ENCODE measurements at places on chromosomes 16 and 17. TPM values are rescaled to one million over a fixed set of nuclear protein-coding genes. Genes with fewer than 3 reads are reported as not detected.

The TNP2 gene
- not detected for total RNA-seq

The TOX3 gene
- total RNA-seq, result not detected

The SIRT7 gene
- 69.3 TPM for total RNA-seq

The PTX4 gene
- not detected for total RNA-seq

The CBFA2T3 gene
- 48.0 TPM for total RNA-seq

The HEATR9 gene
- total RNA-seq, result not detected

The GNGT2 gene
- total RNA-seq, result 32.6 TPM

The TBC1D3E gene
- not detected for total RNA-seq

The EVPLL gene
- not detected for total RNA-seq

The GLTPD2 gene
- total RNA-seq, result not detected

The ALOXE3 gene
- not detected for total RNA-seq

The PARD6A gene
- 14.0 TPM for total RNA-seq

The LRRC37B gene
- 36.5 TPM for total RNA-seq

The CASKIN2 gene
- 0.24 TPM for total RNA-seq

- peak; percentile 55 for DNase-seq
Measured at GRCh38 chr17:66775271-66775670, 59.6 kb upstream of the CACNG5 start.

DNA sequence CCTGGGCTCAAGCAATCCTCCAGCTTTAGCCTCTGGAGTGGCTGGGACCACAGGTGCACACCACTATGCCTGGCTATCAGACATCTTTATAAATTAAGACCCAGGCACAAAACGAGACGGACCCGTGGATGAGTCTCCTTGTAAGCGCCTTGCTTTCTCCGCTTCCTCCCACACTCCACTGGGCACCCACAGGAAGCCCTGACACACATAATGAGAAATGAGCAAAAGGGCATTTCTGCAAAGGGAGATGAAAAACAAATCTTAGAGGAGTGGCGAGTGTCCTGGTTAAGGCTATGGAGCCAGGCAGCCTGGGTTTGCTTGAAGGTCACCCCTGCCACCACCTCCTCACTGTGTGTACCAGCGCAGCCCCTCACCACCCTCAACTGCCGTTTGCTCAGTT is 56.3 kb downstream of the XYLT1 start:
- DNase-seq, result peak; percentile 73

DNA sequence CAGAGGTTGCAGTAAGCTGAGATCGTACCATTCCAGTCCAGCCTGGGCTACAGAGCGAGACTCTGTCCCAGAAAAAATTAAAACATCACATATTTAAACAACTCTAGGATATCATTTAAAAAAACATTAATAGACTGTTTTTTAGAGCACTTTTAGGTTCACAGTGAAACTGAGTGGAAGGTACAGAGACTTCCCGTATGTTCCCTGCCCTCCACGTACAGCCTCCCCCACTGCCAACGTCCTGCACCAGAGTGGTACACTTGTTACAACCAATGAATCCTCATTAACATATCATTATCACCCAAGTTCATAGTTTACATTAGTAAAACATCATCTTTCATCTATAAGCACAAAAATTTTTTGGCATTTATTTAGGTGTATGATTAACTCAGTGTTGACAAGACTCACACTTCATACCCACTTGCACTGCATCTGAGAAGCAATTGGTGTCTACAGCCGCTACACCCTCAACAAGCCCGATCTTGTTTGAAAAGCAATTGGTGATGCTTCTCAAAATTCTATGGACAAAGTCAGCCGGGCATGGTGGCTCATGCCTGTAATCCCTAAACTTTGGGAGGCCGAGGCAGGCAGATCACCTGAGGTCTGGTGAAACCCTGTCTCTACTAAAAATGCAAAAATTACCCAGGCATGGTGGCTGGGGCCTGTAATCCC is 39.9 kb upstream of the STH start:
- no peak for DNase-seq

DNA sequence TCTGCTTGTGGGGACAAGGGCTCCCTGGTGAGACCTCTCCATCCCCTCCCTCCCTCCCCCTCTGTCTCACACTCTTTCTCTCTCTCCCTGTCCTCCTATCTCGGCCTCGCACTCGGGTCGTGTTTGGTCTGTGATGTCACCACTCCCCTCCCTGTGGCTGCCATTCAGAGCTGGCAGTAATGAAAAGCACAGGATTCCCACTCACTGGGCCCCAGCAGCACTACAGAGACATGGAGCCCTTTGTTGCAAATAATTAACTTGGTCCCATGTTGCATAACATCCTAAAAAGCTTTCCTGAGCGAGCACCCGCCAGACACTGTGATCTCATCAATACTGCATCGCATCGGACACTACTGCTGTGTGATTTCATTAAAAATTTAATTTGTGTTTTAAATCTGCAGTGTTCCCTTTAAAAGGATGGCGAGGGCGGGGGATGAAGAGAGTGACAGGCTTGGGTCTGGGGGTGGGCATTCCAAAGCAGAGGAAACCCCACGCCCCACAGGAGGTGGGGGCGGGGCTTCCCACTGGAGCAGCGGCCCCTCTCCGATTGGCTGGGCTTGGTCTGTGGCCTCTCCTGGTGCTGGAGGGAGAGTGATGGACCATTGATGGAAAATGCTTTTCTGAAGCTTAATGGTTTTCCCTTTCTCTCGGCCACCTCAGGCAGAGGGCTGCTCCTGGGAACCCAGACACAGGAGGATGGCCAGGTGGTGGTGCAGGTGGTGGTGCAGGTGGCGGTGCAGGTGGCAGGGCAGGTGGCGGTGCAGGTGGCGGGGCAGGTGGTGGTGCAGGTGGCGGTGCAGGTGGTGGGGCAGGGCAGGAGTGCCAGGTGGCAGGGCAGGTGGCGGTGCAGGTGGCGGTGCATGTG is 15.3 kb upstream of the NPTX1 start:
- no peak for DNase-seq

GRCh38 chr17:83084214-83084613 is 4.8 kb downstream of the METRNL start:
- DNase-seq, result no peak

GRCh38 chr17:61314368-61315078 is 85.1 kb upstream of the TBX2 start:
- DNase-seq, result no peak

- no peak for DNase-seq
Measured at GRCh38 chr16:12646490-12647274, 157.0 kb downstream of the CPPED1 start.

DNA sequence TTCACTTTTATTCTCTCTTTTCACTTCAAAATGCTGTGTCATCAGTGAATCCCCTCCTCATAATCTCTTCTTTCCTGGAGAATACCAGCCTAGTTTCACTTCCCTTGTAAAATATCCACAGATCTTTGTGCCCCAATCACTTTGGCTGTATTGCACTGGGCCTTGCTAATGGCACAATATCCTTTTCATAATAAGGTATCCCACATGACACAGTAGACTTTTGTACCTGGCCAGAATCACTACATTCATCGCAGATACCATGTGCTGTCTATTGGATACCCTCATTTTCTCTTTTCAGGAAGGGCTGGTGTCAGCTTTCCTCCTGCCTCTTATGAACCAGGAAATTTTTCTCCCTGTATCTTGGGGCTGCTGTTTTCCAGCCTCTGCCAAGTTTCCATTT is 25.7 kb upstream of the TOX3 start:
- DNase-seq, result no peak

- DNase-seq, result no peak
Measured at GRCh38 chr17:49219987-49220386, 9.5 kb downstream of the ABI3 start.

- no peak for DNase-seq
Measured at GRCh38 chr17:60817192-60817591, 139.5 kb downstream of the BCAS3 start.

DNA sequence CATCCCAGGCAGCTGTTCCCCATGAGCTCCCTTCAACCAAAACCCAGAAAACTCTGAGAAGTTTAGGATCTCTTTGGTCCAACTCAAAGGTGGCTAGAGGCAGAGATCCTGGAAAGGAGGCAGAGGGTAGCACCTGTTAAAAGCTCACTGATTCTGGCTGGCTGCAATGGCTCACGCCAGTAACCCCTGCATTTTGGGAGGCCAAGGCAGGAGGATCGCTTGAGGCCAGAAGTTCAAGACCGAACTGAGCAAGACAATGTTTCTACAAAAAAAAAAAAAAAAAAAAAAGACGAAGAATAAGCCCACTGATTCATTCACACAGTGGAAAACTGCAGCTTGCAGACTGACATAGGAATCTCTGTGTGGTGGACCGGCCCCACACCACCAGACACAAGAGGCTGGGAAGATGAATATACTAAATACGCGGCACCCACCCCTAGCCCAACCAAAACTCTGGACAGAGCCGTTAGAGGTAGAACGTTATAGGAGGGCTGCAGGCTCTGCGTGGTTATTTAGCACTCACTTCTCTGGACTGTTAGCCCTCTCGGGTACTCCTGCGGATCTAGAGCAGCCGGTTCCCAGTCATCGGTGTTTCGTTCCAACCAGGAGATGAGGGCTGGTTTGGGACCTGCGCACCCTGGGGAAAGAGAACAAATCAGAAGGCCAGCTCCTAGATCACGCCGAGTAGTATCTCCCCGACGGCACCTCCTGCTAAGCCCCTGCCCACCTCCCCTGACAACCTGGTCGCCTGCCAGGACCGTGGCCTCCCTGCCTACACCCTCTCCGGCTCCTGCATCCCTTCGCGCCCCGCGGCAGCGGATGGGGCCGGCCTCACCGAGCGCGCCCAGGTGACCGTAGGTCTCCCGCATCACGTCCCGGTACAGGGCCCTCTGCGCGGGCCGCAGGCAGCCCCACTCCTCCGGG is 925 bp downstream of the ZNF689 start:
- peak; percentile 56 for DNase-seq

DNA sequence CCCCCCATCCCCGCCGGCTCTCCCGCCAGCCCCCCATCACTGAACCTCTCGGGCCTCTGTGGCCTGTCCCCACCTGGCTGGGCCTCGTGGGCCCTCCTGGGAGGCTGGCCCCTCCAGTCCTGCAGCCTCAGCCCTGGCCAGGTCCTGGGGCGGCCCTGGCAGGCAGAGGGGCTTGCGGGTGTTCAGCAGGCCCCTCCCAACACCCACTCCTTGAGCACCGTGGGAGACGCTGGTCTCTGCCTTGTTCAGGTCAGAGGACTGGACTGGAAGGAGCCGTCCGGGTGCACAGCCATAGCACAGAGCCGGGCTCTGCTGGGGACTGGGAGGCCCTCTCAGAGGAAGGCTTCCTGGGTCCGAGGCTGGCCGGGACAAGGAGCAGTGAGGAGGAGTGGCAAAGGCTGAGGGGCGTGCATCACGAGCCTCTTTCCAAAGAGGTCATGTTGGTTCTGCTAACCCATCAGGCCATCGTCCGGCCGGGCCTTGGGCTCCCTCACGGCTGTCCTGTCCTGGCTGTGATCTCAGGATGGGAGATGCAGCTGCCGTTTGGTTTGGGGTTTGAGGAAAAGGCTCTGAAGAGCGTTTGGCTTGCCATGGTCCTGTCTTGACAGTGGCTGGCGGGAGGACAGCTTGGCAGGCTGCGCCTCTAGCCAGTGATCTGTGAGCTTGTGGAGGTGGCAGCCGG is 6.3 kb upstream of the PABPN1L start:
- no peak for DNase-seq

DNA sequence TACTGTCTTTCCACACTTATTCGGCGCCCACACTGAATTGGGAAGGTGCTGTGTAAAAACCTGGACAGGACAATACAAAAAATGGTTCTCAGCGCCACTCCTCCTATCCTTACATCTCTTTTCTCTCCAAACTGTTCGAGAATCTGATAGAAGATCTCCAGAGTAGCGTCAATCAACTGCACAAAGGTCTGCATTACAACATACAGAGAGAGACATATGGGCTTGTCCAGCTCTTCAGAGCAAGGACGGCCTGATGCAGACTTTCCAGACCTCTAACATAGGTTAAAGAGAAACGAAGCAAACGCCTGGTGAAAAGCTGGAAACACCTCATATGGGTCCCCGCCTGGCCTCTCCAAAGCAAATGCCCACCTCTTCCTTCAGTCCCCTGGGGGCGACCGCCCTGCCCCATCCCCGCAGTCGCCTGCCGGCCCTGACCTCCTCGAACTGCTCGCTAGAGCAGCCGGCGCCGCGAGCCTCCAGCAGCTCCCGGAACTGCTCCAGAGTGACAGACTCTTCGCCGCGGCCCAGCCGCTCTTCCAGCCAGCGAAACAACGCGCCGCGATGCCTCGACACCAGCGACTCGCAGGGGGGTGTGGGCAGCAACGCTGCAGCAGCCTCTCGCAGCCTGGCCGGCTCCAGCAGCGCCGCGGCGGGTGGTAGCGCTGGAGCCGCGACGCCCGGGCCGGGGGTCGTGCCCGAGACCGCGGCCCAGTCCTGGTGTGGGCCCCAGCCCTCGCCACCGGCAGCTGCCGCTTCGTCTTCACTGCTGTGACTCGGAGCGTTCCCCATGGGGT is 526 bp downstream of the ZZEF1 start:
- peak; percentile 48 for DNase-seq

- DNase-seq, result no peak
Measured at GRCh38 chr17:33292981-33293867, at the start of gene ASIC2. ASIC2 (minus strand) TSS chr17:33293295.

- DNase-seq, result no peak
Measured at GRCh38 chr16:57526498-57526897, 9.9 kb downstream of the CCDC102A start.

- no peak for DNase-seq
Measured at GRCh38 chr17:7361906-7362305, 7.0 kb downstream of the TMEM95 start.
